ENCODE measurements at places on chromosomes 11 and 22.

DNA sequence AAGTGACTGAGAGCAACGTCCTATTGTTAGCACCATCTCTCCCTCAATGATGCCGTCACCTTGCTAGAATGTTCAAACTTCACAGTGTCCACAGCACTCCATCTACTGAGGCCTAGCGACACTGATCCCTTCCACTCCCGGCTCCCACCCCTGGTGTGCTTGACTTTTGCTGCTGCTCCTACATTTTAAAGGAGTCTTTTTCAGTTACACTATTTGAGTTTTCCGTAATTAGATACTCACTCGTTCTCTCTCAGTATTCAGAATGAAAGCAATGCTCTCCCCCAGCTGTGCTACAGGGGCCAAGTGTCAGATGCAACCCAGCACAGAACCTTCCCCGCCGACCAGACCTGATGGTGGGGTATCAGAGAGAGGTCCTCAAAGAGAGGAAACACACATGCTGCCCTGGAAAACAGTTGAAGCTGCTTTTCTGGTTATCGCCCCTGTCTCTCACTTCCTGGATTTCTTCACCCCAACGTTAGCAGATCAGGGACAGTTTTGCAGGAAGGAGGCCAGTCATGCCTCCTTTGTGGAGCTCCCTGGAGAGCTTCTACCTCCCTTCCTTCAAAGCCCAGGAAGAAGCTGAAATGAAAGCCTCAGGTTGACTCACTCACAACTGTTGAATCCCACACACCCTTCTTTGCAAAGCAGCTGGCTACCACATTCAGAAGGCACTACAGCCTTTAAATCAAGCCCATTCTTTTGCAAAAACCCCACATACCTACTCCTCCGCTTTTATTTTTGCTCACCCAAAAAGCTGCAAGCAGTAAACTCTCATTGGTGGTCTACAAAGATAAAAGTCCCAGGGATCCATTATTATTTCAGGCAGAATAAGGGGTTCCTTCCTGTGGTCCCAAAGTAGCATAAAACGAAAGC lies 23.5 kb downstream of the LARGE1 start:
- no peak for DNase-seq

- no peak for DNase-seq
Measured at GRCh38 chr11:35389897-35390465, 29.4 kb downstream of the SLC1A2 start.

DNA sequence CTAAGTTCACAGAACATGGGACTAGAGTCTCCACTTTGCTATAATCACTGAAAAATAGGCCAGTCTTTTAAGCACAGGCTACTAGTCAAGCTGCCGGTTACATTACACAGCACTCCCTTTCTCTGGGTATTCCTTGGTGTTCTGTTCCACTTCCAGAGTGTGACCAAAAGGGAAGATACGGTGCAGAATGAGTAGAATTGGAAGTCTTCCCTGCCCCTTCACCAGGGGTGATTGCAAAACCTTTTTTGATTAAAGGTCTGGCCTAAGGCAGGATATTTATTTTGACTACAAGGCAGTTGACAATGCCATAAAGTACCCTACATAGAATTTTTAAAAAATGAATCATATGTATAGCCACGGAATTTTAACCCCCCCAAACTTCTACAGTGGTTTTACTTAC lies 59.6 kb upstream of the ADORA2A start:
- DNase-seq = no peak

DNA sequence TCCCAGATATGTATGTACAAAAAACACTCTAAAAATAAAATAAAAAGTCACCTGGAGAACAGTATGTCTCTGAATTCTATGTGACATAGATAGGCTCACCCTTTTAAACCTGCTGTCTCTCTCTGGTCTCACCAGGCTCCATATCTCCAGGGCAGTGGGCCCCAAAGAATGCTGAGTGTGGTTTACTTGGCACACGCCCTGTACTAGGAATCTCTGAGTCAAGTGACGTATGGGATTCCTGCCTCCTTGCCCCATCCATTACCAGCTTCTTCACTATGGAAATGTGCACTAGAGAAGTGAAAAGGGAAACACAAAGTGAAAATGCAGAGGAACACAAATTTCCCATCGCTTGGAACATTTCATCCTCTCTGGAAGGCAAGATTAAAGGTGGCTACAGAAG lies 722.2 kb upstream of the TENM4 start:
- DNase-seq = no peak

GRCh38 chr22:18152519-18152918 lies 2.5 kb downstream of the USP18 start:
- no peak for DNase-seq

GRCh38 chr11:17571431-17572358 lies 24.6 kb downstream of the OTOG start:
- no peak for DNase-seq

- DNase-seq = no peak
Measured at GRCh38 chr22:33598821-33599220, 321.5 kb downstream of the LARGE1 start.

DNA sequence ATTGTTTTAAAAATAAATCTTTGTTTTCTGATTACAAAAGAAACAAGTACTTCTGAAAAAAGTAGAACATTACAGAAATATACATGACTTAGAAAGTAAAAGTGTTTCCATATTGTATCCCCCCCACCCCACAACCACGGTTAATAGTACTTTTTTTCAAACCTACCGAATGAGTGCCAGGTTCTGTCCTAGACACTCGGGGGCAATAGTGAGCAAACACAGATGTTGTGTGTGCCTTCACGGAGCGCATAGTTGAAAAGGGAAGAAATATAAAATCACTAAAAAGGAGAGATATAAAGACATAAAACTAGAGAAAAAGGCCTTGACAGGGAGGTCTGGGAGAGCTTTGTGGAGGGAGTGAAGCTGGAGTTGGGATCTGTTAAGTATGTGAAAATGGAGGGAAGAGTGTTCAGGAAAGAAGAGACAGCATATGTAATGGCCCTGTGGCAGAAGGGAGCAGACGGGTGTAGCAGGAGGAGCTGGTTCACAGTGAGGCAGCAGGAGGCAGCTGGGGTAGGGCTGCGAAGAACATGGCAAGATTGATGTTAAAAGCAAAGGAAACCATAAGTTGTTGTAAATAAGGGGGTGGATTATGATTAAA lies 42.1 kb upstream of the ALX4 start:
- DNase-seq = no peak

- DNase-seq = no peak
Measured at GRCh38 chr11:9704620-9705019, 40.7 kb downstream of the SWAP70 start.

GRCh38 chr11:46357483-46357936 lies 10.2 kb downstream of the DGKZ start:
- DNase-seq = no peak

DNA sequence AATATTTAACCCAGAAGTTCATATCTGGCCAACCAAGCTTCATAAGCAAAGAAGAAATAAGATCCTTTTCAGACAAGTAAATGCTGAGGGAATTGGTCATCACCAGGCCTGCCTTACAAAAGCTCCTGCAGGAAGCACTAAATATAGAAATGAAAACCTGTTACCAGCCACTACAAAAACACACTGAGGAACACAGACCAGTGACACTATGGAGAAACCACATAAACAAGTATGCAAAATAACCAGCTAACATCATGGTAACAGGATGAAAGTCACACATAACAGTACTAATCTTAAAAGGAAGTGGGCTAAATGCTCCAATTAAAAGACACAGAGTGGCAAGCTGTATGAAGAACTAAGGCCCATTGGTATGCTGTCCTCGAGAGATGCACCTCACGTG lies 311.4 kb downstream of the DYNC2H1 start:
- peak; percentile 47 for DNase-seq

DNA sequence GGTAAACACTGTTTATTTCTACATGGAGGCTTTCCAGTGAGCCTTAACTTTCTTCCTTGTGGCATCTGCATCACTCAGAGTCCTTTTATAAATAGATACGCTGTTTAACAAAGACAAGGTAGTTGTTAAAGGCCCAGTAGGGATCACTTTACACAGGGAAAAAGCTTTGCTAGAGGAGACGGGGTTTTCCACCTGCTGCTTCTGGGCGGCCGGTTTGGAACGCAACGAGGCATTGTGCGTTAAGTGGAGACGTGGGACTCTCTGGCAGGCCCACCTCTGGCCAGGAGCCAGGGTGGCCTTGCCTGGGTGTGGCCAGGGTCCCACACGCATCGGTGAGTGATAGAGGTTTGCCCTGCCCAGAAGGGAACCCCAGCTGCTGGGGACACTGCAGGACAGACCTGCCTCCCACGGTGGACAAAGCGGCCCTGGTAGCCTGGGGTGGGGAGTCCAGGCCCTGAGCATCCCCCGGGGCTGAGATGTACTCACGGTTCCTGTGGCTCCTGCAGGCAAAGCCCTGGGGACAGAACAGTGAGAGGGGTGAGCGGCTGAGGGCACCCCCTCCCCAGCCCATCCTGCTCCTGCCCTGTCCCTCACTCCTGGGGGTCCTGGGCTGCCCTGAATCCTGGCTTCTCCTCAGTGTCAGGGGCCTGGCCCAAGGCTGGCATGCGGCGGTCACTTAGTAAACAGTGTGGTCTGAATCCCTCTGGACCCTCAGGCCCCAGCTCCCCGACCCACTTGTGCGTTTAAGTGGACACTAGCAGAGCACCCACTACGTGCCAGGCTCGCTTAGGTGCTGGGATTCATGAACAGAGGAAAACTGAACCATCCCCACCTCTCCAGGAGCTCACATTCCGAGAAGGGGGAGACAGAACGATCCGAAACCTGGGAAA lies 4.2 kb downstream of the IL17REL start:
- DNase-seq = no peak

DNA sequence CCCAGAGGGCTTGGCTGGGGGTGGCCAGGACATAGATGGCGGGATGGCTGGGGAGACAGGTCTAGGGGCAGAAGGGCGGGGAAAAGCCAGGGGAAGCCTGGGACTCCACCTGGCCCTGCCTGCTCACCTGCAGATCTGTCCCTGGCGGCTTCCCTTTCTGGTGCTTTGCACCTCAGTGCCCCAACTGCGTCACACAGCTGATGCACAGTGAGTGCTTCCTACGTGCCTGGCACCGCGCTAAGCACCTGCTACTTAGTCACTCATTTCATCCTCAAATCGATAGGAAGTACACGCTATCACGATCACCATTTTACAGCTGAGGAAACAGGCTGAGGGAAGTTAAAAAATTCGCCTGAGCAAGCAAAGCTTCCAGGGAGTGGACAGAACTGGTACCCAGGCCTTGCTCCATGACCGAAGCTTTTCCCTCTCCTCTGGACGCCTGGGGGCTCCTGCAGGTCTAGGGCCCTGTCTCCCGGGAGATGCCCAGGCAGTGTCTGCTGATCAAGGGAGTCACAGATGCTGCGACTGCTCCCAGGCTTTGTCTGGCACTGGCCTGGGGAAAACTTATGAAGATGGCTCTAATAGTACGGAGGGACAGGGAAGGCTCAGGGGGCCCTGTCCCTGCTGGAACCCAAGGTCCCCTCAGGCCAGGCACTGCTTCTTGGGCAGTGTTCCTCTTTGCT lies 63.0 kb upstream of the TTLL12 start:
- DNase-seq = no peak

DNA sequence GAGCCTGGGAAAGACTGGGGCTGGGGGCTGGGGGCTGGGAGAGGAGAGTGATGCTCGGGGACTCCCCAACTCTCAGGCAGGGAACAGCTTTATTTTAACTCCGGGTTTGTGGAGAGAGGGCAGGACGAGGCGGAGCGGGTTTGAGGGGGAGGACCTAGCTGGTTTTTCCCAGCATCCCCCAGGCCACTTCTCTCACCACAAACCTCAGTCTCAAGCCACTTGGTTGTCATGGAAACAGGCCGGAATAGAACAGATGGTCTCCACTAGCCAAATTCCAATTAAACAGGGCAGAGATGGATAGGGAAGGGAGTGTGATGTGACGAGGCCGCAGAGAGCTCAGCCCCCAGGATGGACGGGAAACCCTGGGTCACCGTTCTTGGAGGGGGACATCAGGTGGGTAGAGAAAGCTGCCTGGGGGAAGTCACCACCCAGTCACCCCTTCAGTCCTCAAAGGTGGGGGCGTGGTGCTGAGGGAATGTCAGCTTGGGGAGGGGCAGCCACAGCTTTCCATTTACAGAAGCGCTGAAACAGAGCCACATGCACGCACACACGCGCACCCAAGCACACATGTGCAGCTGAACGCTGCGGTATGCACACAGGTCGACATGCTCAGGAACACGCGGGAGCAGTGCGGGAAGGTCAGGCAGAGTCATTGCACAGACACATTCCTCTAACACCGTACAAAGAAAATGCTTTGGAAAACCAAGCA lies 19.2 kb downstream of the NECTIN1 start:
- DNase-seq = no peak

GRCh38 chr22:28269277-28269676 lies 350.2 kb upstream of the PITPNB start:
- no peak for DNase-seq

- DNase-seq = no peak
Measured at GRCh38 chr22:38860283-38861169, 11.5 kb downstream of the CBX6 start.

DNA sequence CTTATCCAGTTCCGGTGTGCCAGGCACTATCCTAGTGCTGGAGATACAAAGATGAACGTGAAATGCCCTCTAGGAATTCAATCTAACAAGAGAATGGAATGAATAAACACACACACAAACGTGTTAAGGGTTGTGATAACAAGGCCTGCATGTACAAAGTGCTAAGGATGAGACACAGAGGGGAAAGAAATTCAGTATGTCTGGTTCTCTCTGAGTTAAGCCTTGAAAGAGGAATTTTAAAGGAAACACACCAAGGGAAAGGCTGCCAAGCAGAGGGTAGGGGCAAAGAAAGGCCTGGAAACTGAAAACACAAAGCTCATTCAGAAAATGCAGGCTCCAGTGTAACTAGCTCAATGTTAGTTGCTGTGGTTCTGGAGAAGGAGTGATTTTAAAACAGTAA lies 4.2 kb downstream of the CHKA start:
- DNase-seq = no peak

- no peak for DNase-seq
Measured at GRCh38 chr11:10533323-10533722, 7.7 kb downstream of the RNF141 start.

- no peak for DNase-seq
Measured at GRCh38 chr11:86184728-86185380, 59.7 kb upstream of the EED start.

GRCh38 chr22:44129619-44129976 lies 51.1 kb upstream of the PARVG start:
- DNase-seq = peak; percentile 83

DNA sequence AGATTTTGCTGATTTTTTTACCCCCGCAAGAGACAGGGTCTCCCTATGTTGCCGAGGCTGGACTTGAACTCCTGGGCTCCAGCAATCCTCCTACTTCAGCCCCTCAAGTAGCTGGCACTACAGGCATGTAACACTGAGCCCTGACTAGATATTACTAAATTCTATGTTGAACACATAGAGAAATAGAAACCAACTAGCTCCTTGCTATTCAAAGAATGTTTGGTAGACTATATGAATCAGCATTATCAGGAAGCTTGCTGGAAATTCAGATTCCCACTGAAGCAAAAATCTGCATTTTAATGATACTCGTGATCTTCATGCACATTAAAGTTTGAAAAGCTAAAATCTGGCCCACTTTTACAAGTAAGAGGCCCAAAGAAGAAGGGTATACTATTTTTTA lies 11.9 kb downstream of the TMEM41B start:
- no peak for DNase-seq

- no peak for DNase-seq
Measured at GRCh38 chr11:93160156-93160555, 37.6 kb downstream of the SLC36A4 start.

Measured in dermis microvascular lymphatic vessel endothelial cell (primary cell).